ENCODE measurements at places on chromosomes 16 and 17. TPM values are rescaled to one million over a fixed set of nuclear protein-coding genes. Genes with fewer than 3 reads are reported as not detected.

The MAP3K14 gene
- 43.8 TPM for total RNA-seq

The HOXB5 gene
- total RNA-seq: not detected

The PIK3R6 gene
- 0.67 TPM for total RNA-seq

The WNK4 gene
- total RNA-seq: not detected

DNA sequence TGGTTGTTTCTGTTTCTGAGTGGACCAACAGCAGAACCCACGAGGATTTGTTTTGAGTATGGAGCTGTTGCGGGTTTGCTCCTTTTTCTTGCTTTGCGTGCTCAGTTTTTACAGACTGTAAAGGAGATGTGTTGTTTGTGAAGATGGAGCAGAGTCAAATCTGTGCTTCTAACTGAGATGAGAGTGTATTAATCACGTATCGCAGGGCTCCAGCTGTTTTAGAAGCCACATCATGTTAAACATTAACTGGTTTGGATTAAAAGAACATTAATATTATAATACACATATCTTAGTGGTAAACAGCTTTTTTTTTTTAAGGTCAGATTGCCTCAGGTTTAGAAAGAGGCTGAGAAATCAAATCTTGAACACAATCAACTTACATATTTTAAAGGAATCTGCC is 69.4 kb downstream of the YPEL2 start:
- H3K36me3 ChIP-seq: peaks cover 7% of the 10 kb centered on the region
- H3K27me3 ChIP-seq: no peaks in the 10 kb centered on the region
- no peak for DNase-seq

DNA sequence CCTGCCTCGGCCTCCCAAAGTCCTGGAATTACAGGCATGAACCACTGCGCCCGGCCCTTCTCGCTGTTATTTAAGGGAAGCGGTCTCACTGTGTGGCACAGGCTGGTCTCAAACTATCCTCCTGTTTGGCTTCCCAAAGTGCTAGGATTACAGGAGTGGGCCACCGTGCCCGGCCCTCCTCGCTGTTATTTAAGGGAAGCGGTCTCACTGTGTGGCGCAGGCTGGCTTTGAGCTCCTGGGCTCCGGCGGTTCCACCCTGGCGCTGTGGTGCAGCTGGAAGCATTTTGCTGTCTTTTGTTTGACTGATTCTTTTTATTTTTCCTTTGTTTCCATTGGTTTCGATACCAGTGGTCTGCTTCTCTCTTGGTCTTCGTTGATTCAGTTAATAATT is 40.7 kb downstream of the FOXK2 start:
- DNase-seq: no peak
- no peaks in the 10 kb centered on the region for H3K36me3 ChIP-seq
- H3K4me3 ChIP-seq: no peak overlapping the region
- H3K4me1 ChIP-seq: peaks cover 9% of the 10 kb centered on the region
- H3K27me3 ChIP-seq: no peaks in the 10 kb centered on the region
- H3K27ac ChIP-seq: peak overlapping the region; percentile 92

DNA sequence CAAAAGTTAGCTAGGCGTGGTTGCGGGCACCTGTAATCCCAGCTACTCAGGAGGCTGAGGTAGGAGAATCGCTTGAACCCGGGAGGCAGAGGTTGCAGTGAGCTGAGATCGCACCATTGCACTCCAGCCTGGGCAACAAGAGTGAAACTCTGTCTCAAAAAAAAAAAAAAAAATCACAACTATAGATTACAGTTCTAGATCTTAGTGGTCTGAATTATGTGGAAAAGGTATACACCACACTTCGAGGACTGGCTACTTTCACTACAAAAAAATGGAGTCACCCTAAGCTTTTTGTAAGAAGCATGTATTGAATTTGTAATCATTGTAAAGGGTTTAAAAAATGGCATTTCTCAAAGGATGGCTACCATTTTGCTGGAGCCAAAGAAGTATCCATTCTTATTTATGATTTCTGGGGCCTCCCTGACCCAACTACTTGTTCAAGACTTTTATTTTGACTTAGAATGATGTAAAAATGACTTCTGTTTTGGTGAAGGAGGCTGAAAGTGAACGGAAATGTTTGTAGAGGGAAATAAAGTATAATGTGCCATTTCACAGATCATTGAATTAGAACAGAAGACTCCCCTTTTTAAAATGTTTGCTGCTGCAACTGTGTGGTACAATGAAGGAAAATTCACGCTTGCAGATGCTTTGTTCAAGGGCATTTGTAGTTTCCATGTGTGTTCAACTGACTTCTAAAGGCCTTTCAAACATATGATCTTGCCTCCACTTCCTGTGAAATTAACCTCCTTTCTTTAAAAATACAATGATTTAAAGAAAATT is 37.1 kb upstream of the NOL11 start:
- H3K27ac ChIP-seq: peak overlapping the region; percentile 37
- no peaks in the 10 kb centered on the region for H3K36me3 ChIP-seq
- no peak for DNase-seq
- H3K4me3 ChIP-seq: no peak overlapping the region
- no peaks in the 10 kb centered on the region for H3K27me3 ChIP-seq

GRCh38 chr17:63286254-63286653 is 159.9 kb downstream of the CYB561 start:
- H3K27ac ChIP-seq: no peak overlapping the region
- H3K27me3 ChIP-seq: no peaks in the 10 kb centered on the region
- H3K4me1 ChIP-seq: no peaks in the 10 kb centered on the region

DNA sequence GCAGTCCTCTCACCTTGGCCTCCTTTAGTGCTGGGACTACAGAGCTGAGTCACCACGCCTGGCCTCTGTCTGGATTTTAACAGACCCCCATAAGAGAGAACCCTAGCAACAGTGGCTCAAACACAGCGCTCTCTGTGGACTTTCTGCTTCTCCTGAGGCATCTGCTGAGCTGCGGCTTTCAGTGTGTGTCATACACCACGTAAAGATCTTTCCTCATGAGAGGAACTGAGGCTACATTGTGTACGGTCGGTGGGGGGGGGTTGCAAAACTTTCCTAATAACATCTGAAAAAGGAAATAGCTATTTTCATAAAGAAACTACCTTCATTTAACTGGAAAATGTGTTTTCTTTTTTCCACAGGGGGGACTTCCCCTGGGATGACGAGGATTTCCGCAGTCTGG is 32.9 kb downstream of the DEF8 start:
- H3K4me3 ChIP-seq: no peak overlapping the region
- no peaks in the 10 kb centered on the region for H3K27me3 ChIP-seq
- no peak overlapping the region for H3K27ac ChIP-seq
- DNase-seq: no peak
- peaks cover 4% of the 10 kb centered on the region for H3K4me1 ChIP-seq

GRCh38 chr16:78283548-78284251 is 184.2 kb downstream of the WWOX start:
- H3K27me3 ChIP-seq: no peaks in the 10 kb centered on the region
- H3K4me1 ChIP-seq: no peaks in the 10 kb centered on the region
- no peak overlapping the region for H3K4me3 ChIP-seq
- no peak overlapping the region for H3K27ac ChIP-seq

DNA sequence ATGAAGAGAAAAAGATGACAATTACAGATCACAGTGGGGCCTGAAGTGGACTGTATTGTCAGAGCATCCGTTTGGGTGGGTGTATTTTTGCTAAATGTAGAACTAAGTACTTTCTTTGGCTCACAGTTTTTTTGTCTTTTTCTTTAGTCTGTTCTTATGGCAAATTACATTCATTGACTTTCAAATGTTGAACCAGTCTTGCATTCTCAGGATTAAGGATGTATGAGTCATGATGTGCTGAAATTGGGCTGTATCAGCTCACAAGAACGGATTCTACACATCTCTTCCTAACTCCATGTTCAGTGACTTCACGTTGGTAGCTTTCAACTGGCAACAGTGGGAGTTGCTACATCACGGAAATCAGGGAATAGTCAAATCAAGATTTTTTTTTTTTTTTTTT is 66.5 kb downstream of the TEX2 start:
- H3K36me3 ChIP-seq: peaks cover 5% of the 10 kb centered on the region
- H3K4me3 ChIP-seq: no peak overlapping the region
- no peaks in the 10 kb centered on the region for H3K27me3 ChIP-seq
- DNase-seq: no peak

GRCh38 chr17:73841431-73842060 is 197.3 kb upstream of the SDK2 start:
- H3K4me1 ChIP-seq: peaks cover 8% of the 10 kb centered on the region
- H3K36me3 ChIP-seq: peaks cover 3% of the 10 kb centered on the region
- peaks cover 7% of the 10 kb centered on the region for H3K27me3 ChIP-seq
- peak overlapping the region; percentile 70 for H3K27ac ChIP-seq
- no peak for DNase-seq
- H3K4me3 ChIP-seq: no peak overlapping the region

- no peaks in the 10 kb centered on the region for H3K27me3 ChIP-seq
- H3K4me3 ChIP-seq: no peak overlapping the region
- DNase-seq: no peak
- H3K36me3 ChIP-seq: no peaks in the 10 kb centered on the region
- peaks cover 34% of the 10 kb centered on the region for H3K4me1 ChIP-seq
Observed at GRCh38 chr17:68319410-68320162, 28.3 kb downstream of the ARSG start.

DNA sequence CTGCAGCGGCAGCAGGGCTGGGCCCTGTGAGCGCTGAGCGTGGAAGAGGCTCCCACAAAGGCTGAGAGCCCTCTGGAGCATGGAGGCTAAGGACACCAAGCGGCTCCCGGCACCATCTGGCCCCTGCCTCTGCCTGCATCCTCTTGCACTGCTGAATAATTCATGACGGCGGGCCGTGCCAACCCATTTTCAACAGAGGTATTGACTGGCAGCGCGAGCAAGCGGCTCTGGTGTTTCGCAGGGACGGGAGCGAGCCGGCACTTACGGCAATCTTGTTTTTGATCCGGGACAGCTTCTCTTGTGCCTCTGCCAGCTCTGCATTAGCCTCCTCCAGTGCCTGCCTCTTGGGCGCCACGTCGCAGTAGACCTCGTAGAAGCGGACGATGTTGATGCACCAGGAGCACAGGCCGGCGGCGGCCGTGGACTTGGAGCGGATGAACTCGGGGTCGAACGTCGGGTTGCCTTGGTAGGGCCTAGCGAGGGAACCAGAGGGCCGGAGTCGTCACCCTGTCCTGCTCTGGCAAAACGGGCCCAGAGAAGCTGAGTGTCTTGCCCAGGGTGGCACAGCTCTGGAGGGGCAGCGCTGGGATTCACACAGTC is 80.4 kb downstream of the PGS1 start:
- no peaks in the 10 kb centered on the region for H3K36me3 ChIP-seq
- H3K27ac ChIP-seq: no peak overlapping the region
- H3K4me3 ChIP-seq: no peak overlapping the region
- no peaks in the 10 kb centered on the region for H3K4me1 ChIP-seq

Measured in T-helper 17 cell (primary cell).